AG08396 (cell line): ENCODE measurements at places on chromosomes 11 and 22.

DNA sequence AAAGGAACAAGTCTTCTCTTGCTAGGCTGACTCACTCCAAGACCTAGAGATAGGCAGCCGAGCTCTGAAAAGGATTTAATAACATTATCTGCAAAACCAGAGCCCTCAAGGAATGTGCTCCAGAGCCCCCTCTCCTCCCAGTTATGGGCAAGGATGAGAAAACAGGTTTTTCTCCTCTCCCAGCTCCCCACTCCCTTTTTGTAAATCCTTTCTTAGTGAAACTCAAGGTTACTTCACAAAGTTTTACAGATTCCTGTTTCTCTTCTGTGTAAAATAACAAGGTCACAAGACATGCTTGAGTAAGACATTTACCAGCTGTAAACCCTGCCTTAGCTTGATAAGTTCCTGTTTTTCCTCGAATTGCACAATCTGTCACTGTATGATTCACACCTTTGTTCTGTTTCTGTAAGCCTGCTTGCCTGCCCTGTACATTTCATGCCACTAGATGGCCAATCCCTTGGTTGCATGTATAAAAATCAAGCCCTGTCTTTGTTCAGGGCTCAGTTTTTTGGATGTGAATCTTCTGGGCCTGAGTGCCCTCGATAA is 489.4 kb downstream of the KCNA4 start:
- DNase-seq: peak; percentile 5

DNA sequence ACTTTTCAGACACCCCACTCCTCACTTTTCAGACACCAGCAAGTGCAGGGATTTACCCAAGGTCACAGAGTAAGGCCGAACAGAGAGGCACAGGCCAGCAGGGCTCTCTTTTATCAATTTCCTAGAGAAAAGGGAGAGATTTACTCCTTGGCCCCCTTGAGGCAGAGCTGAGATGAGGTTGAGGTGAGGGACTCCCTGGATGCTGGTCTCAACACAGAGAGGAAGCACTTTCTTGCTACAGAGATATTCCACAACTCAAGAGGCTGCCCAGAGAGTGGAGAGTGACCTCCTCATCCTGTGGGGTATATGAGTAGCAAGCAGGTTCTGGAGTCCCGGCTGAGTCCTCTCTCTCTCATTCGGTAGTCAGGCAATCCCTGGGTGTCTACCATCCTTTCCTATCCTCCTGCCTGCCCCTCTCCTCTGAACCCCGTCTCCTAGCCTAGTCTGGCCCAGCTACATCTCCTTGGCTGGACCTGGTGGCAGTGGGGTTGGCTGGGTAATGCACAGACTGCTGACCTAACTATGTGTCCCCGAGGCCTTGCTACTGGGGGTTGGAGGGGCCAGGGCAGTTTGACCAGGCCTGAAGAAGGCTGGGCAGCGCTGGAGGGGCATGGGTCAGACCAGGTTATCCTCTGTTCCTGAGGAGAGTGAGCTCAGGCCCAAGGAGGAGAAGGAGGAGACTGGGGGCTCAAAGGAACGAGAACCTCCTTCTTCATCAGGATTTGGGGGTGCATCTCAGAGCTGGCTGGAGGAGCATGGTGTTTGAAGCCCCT is 1.8 kb upstream of the ARHGEF17 start:
- DNase-seq: no peak

DNA sequence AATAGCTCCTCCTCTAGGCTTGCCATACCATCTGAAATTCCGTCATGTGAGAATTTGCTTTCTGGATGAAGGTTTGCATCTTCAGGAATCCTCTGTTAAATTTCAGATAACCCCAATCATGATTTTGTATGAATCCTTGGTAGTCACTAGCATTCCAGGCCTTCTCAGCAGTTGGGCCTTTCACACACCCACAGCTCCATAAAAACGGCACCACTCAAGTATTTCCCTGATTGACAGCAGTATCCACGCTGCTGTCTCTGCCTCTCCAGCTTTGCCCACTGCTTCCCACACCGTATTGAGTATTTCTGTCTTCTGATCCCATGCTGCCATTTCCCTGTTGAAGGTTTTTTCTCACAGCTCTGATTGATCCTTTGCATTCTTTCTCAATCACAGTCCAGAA is 208.7 kb upstream of the NCAM1 start:
- no peak for DNase-seq

- no peak for DNase-seq
Observed at GRCh38 chr11:86787656-86788055, 12.7 kb upstream of the PRSS23 start.

DNA sequence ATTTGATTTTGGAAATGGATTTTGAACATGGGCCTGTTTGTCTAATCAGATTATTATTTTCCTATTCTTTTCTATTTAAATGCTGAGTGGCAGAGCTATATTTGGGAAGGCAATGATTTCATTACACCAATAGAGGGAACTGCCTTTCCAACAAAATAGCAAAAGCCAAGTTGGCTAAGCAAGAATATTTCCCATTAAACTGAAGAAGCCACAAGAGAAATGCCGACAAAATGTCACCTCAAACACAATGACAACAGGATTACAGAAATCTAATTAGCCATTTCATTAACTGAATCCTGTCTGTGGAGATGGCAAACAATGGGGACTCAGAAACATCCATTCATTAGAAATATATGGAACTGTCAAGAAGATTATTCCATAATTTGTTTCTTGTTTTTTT is 1593.1 kb upstream of the RAG2 start:
- DNase-seq: no peak
